ENCODE measurements at places on chromosomes 11 and 22.

GRCh38 chr11:111635706-111636045, 33.4 kb downstream of the SIK2 start:
- DNase-seq: no peak

GRCh38 chr11:102276362-102276761, 40.9 kb upstream of the BIRC3 start:
- no peak for DNase-seq

GRCh38 chr11:88231894-88232482, 56.7 kb upstream of the RAB38 start:
- DNase-seq: no peak

GRCh38 chr11:109302591-109303334, 119.2 kb upstream of the C11orf87 start:
- DNase-seq: no peak

- no peak for DNase-seq
Measured at GRCh38 chr11:93524858-93525257, 18.3 kb downstream of the SMCO4 start.

DNA sequence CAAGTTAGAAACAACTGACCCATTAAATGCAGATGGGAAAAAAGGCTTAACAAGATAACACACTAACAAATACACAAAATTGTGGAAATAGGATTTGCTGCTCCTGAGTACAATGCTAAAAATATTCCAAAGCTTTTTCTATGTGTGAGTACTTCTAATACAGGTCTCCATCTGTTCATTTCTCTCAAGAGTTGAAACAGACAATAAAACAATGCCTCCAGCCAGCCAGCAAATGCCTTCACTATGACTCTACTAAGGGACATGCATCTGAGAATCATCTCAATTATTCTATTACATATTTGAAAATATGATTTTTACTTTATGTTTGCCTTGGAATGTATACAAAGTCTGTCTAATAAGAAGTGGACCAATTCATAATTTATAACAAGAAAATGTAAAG, 119.0 kb downstream of the CADM1 start:
- no peak for DNase-seq

- DNase-seq: no peak
Measured at GRCh38 chr11:15793043-15793996, 563.0 kb downstream of the SOX6 start.

GRCh38 chr22:22811016-22812009, 76.3 kb upstream of the IGLL5 start:
- no peak for DNase-seq

DNA sequence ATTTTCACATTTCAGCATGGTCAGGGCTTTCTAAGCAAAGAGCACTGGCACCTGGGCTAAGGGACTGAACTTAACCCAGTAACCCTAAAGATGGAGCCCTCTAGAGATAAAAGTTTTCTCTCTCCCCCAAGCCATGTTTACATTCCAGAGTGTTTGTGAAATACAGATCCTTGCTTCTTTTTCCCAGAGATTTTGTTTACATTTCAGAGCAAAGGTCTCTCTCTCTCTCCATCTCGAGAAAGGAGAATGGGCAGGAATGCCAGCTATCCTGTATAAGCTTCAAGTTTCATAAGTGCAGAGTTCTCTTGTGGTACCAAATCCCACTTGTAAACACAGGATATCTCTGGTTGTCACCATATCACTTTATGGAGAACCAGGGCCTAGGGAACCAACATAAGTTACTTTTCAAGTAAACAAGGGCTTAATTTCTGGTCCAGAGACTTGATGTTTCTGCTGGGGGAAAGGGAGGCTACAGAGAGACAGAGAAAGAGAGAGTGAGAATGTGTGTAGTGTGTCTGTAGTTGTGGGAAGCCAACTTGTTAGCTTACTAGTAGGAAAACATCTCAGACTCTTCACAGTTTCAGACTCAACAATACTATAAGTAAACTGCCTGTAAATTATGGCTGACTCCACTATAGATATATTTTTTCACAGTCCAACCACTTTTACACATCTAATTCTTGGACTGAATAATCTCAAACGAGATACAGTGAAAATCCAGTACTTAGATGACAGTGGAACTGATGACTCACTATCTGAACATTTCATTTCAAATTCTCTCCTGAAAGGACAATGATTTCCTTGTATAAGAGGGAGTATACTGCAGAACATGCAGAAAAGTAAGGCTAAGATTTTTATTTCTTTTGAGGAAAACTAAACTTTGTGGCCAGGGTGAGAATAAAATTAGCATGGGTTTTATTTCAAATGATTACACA, 76.2 kb downstream of the ARHGAP32 start:
- DNase-seq: no peak

DNA sequence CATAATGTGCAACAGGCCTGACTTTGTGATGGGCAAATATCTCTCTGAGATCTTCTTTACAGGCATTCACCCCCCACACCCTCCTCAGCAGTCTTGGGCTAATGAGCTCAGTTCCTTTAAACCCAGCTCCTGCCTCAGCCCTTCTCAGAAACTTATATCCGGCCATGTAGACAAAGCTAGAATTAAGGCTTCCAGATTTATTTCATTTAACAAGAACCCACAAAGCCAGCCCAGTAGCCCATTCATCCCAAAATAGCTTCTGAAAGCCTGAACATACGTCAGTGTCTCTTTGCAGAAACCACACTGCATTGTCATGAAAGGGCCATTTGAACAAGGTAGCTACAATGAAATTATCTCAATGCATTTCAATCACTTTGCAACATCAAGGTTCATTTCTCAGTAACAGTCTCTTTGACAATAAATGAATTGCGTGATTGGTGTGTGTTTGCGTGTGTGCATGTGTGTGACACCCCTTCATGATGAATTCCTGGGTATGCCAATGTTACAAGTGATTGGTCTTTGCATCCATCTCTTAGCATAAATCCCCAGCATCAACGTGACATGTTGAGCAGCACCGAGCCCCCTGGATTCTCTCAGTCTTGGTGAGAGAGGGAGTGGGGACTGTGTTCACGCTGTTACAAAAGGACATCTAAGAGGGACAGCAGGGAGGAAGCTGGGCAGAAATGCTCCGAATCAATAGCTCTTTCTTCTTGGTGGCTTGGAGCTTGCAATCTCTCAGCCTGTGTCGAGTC, 299.6 kb downstream of the KIRREL3 start:
- DNase-seq: no peak

GRCh38 chr11:79045800-79046304, 395.0 kb downstream of the TENM4 start:
- no peak for DNase-seq

DNA sequence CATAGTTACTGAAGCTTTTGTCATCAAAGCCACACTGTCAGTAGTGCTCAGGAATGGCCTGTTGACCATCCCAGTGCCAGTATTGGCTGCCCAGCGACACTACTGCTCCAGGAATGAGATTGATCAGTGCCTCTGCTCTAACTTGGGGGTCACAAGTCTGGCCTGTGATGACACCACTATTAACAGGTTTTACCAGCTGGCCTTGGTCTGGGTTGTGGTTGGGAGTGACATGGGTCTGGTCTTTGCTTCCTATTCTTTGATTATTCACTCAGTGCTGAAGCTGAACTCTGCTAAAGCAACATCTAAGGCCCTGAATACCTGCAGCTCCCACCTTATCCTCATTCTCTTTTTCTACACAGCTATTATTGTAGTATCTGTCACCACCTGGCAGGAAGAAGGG, 21.5 kb downstream of the OR56B4 start:
- no peak for DNase-seq

GRCh38 chr22:37777122-37777687, 30.5 kb upstream of the GCAT start:
- no peak for DNase-seq

GRCh38 chr11:34067383-34068065, 16.0 kb downstream of the CAPRIN1 start:
- DNase-seq: no peak

DNA sequence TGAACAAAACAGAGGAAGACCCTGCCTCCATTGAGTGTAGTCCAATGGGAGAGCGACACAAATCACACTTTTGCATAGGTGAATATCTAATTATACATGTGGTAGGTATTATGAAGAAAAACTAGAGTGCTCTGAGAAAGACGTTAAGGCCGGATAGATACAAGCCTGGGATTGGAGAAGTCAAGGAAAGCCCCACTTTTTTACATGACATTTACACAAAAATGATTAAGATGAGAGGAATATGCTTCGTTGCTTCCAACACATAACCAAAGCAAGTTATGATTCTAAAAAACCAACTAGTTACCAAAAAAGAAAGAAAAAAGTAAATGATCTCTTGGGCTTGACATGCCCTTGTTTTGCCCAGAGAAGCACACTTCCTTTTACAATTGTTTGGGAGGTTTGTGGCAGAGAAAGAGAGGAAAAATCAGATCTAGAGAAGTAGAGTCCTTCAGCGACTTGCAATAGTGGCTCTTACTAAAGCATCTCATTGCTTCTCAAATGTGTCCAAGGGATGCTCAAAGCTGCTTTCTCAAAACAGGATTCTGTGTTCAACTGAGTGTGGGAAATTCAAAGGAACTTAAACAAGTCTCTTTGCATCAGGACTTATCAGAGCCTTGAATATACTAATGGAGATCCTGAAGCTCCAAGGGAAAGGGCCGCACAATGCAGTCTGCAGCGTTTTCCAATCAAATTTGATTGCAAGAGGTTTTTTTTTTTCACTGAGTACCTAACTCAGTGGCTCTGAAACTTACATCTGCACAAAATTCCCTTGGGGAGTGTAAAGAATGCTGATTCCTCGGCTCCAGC, 38.8 kb downstream of the FLI1 start:
- DNase-seq: no peak

Measured in NCI-H748 treated with DMSO at 0.1 percent for 48 hours (cell line).